NCI-H774 (cell line): ENCODE measurements at places on chromosomes 5 and 9.
A peak's percentile ranks its signal among the peaks of the same experiment; 100 is the strongest.

- no peak for DNase-seq
Measured at GRCh38 chr9:126125577-126125976, 201.1 kb upstream of the MVB12B start.

DNA sequence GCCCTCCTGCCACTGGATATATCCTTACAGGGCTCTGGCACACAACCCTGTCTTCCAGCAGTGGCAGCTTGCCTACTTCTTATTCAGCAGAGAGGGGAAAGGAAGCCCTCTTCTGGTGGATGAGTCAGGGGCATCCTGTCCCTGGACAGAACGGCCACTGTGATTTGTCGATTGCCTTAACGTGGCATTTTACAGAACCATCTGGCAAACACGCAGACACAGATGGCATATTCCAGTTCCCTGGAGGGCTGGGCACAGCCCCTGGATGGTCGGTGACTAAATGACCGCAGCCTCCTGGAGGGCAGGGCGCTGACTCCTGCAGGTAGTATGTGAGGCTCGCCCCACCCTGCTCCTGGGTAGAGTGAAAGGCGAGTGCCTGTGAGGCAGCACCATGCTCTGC, 62.1 kb downstream of the DCP2 start:
- DNase-seq = no peak

DNA sequence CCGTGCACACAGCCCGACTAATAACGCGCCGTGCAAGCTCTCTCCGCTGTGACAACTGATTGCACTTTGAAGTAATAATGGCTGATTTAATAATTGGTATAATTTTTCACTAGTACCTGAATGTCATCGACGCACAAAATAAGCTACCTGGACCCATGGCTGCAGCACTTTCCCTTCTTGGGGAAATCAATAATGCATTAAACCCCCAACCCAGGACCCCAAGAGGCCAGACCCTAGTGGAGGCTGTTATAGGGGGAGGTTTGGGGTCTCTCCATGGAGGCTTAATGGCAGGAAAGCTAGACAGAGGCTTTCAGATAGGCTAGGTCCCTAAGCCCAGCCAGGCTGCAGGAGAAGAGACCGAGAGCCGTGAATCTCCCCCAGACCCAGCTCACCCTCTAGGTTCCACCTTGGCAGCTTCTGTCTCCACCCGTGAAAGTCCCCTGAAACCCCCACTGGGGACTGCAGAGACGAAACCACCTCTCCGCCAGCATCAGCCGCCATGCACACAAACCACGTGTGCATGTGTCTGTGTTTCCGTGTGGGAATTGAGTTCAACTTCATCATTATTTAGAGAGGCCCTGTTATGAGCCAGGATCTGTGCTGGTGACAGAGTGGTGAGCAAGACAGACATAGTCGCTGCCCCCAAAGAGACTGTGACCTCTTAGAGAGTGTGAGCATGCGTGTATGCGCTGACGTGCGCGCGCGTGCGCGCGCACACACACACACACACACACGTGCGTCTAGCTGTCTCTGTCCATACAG, 168.6 kb upstream of the MVB12B start:
- no peak for DNase-seq

DNA sequence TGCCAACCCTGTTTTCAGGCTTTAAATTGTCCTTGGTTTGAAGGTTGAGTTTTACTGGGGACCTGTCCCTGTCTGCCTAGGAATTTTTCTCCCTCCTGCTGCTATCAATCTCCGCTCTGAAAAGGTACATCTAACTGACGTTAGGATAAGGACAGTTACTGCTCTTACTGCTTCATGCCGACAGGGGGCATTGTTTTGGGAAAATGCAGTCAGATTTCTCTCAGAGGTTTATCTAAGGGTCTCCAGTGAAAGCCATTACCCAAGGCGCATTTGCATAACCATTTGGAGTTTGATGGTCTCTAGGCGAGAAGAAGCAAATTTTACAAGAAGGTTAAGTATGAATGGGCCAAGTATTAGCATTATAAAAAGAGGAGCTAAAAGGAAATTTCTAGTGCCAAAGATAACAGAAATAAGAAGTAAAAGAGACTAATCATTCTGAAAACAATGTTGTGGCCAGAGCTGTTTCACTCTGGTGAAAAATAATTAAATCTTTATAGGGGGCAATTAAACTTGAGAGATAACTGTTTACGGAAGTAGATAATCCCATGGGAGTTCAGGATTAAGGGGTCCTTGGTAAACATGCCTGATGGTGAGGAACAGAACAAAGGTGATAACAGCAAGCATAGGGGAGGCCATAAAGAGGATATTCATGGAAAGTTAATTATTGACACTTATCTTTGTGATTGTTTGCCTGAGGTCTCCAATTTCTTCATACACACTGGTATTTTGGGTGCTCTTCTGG, 605.0 kb downstream of the MTRR start:
- no peak for DNase-seq

- DNase-seq = no peak
Measured at GRCh38 chr9:136273244-136273865, 27.7 kb upstream of the QSOX2 start.

DNA sequence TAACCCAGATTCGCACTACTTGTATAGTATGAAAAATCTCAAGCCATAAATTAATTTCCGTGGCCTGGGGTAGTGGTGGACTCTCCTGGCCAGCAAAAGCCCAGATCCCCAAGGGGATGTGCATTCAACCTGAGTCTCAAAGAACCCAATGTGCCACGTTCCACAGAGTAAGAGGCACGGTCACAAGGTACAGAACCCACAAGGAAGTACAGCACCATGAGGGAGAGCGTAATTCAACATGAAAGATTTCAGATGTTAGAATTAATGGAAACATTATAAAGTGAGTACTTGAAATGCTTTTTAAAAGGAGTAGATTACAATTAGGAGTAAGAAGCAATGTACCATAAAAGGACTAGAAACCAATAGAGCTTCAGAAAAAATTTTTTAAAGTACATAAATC, 23.4 kb downstream of the SRD5A1 start:
- no peak for DNase-seq

DNA sequence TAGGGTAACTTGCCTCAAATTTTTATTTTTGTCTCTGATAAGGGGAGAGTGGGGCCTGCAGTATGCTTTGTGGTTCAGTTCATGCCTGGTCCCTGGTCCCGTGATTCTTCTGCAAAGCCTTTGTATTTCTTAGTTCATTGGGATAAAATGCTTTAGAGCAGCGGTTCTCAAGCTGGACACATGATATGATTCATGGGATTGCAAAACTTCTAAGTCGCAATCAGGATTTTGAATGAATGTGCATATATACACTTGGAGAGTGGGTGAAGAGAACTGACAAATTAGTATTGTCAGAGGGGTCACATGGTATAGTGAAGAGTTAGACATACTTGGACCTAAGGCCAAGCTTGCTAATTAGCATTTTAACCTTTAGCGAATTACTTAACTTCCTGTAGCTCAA, 265.4 kb upstream of the KLF9 start:
- no peak for DNase-seq

- no peak for DNase-seq
Measured at GRCh38 chr5:125558016-125558415, 811.6 kb upstream of the ZNF608 start.

DNA sequence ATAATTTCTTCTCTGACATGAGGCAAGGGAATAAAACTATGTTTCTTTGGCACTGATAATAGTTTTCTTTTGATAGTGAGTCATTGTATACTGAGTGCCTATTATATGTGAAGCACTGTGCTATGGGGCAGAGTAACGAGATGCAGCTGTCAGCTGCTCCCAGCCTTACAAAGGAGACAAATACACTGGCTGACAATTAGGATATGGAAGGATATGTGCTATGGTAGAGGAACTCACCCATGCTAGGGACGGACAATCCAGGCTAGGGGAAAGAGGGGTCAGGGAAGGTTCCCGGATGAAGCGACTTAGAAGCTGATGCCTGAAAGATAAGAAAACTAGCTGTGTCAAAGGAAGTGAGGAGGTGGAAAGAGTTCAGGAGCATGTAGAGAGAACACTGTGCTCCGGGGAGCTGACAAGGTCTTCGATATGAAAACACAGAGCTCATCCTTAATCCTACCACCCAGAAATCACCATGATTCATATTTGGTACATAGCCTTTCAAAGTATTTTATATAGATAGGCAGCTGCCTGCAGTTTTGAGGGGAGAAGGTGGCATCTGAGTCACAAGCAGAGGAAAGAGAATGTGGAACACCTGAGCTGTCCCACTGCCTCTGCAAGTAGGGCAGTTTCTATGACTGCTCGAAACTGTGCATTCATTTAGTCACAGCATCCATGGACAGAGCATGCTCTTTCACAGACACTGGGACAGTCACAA, 12.1 kb downstream of the BSPRY start:
- DNase-seq = peak; percentile 12

DNA sequence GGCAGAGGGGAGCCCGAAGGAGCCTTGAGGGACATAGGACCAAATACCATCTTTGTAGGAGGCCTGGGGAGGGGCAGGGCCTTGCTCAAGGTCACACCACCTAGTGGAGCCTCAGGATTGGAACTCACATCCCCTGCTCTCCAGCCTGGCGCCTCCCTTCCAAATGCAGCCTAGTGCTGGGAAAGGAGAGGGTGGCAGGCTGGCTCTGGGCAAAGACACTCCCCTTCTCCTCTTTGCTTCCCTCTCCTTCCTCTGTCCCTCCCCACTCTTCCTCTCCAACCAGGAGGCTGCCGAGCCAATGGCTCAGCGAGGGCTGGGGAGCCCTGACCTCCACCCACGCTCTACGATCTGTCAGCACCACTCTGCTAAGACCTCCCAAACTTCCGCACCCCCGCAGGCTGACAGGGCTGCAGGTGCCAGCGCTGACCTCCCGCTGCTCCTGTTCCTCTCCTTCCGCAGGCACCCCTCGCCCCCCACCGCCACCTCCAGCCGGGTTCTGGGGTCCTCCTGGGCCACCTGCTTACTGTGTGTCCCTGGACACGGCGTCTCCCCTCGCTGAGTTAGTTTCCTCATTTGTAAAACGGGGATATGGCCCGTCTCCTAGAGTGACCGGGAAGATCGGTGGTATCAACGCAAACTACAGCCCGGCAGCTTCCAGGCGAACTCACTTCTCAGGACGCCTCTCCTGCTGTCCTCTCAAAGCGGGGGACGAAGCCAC, 52.9 kb downstream of the C9orf50 start:
- DNase-seq = no peak

- DNase-seq = no peak
Measured at GRCh38 chr5:16600946-16601345, 15.9 kb downstream of the RETREG1 start.

GRCh38 chr9:5652821-5653220, 23.9 kb downstream of the RIC1 start:
- no peak for DNase-seq

GRCh38 chr9:69193685-69194032, 19.6 kb downstream of the TJP2 start:
- DNase-seq = no peak

DNA sequence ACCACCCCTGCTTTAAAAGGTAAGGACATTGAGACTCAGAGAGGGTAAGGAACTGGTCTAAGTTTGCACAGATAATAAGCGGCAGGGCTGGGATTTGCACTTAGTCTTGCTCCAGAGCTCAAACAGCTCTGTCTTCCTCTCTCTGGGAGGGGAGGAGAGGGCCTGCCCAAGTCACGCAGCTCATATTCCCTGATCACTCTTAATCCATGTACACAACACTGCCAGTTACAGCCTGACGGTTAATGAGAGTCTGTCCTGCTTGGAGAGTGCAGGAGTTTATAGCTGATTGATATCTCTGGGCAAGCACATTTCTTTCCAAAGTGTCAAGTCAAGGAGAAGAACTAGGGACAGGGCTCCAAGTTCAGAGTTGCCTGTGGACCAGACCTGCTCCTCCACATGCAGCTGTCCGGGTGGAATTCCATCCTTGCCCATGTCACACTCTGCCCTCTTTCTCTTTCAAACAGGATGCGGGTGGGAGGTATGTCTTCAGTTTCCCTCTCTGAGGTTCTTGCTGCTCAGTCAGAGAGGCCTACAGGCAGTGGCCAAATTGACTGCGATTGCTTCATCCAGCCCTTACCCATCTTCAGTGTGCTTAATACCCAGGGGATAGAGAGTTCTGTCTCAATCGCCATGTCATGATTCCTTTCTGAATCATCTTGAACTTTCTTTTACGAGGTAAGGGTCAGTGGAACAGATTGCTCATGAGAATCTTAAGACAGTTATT, 54.5 kb downstream of the GALNT12 start:
- DNase-seq = no peak
